Hematopoietic multipotent progenitor cell treated with erythropoietin and hydrocortisone succinate and interleukin-3 and kit ligand, for 15 days (in vitro differentiated cells): ENCODE measurements at places on chromosomes 1 and 21.
A peak's percentile ranks its signal among the peaks of the same experiment; 100 is the strongest.

DNA sequence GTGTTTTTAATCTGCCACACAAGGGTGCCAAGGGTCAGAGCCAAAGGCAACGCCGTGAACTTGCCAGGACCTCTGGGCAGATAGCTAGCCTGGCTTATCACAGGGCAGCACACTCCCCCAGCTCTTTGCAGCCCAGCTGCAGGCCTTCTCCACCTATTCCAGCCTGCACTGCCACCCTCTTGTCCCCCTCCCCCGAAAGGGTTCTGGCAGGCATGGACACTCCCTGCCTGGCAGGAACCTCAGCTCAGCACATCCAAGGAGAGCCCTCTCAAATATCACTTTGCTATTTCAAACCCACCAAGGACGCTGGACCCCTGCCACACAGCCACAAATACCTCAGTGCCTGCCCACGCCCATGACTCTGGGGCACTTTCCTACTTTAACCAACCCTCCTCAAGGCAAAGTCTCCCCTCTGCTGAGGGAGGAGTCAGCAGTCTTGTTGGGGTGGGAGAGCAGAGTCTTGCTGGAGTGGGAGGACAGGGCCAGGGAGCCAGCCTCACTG lies 9.1 kb downstream of the SSBP3 start:
- DNase-seq: peak; percentile 93

- DNase-seq: peak; percentile 6
These were observed 24.6 kb upstream of the CASQ2 start for GRCh38 chr1:115793162-115793561.

GRCh38 chr1:53617382-53617781 lies 121.6 kb downstream of the GLIS1 start:
- no peak for DNase-seq

- DNase-seq: no peak
These were observed 1.9 kb upstream of the IL24 start for GRCh38 chr1:206895325-206895724.

DNA sequence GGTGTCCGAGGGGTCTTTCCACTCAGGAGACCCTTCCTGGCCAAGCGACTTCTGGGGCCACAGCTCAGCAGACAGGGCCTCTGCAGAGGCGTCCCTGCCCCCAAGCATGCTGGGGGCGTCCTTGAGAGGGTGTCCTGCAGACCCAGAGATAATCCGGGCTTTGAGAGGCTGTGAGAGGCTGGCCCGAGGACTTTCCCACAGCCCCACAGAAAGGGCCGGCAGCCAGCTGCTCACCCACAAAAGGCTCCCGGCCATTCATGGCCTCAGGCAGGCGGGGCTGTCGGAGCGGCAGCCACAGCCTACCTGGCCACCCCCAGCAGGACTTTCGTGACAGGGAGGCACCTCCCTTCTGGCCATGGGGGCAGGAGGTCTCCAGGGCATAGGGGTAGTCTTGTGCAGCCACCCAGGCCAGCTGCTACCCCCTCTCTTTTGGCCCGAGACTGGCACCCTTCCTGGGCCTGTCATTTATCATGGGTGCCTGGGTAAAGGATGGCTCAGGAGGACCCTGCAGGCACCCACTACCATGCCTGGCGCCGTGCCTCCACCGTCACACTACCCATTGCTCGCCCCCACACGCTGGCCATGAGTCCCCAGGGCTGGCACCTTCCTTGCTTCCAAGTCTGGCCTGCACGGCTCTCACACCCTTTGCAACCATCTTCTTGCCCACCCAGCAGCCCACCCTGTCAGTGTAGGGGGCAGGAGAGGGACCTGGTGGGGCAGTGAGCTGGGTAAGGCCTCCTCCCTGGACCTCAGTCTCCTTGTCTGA lies 11.1 kb upstream of the TNFRSF14 start:
- no peak for DNase-seq

GRCh38 chr1:12715896-12716437 lies at the start of gene AADACL3:
Gene AADACL3, plus strand, starts transcription at chr1:12716110. Its CDS starts 67 bp downstream, at chr1:12716177.
- no peak for DNase-seq

GRCh38 chr1:3671371-3672180 lies 19.3 kb downstream of the TP73 start:
- DNase-seq: no peak

- DNase-seq: no peak
These were observed 981.7 kb downstream of the TTLL7 start for GRCh38 chr1:83017276-83017675.

DNA sequence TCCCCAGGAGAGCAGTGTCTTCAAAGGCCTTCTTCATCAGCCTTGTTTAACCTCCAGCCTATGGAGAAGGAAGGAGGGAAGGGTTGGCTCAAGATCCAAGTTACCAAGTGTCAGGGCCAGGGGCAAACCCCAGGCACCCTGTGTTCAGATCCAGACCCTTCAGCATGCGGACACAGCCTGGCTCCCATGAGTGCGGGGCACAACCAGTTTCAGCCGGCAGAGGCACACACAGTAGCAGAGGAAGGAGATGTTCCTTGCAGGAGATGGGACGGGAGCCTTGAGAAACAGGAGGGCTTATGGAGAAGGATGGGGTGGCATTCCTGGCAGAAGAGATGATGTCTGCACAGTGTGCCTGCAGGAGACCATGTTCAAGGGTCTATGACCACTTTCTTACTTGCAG lies 161.7 kb upstream of the EDN2 start:
- DNase-seq: no peak

- DNase-seq: peak; percentile 54
These were observed 5.6 kb upstream of the S100A7 start for GRCh38 chr1:153465811-153466636.

DNA sequence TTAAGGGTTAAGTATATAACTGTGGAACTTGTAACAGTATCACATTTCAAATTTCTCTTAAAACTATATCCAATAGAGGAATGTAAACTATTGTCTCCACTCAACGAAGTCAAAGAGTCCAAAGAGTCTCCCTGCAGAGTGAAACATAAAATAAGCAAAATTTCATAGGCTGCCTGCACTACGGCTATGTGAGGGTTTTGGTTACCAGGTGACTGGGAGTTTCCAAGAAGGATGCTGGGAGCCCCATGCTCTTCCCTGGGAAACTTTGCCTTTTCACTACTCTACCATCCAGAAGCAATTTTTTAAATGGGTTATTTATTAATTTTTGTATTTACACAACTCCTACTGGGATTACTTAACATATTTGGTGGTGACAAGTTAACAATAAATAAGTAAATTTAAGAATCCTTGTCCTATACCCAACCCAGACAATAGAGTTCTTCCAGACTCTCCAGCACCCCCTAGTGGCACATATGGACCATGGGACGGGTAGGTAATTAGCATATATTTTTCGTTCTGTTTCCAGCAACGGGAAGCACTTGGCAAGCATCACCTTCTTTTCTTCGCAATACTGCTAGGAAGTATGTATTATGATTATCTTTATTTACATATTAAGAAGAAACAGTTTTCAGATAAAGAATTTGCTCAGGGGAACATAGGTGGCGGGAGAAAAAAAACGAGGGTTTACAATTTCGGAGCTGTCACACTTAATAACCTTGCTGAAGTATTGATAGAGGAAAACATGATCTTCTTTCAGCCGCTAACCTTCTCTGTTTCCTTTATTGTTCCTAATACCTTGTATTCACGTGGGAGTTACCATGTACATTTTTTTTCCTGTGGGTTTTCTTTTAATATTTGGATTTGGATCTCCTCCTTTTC lies 3.5 kb downstream of the FMO2 start:
- peak; percentile 56 for DNase-seq

- DNase-seq: no peak
These were observed 447.4 kb downstream of the CAMTA1 start for GRCh38 chr1:7232441-7233236.

GRCh38 chr1:157181790-157182189 lies 43.6 kb upstream of the ETV3 start:
- DNase-seq: no peak

- no peak for DNase-seq
These were observed 254.8 kb upstream of the VAMP3 start for GRCh38 chr1:7516341-7516740.

DNA sequence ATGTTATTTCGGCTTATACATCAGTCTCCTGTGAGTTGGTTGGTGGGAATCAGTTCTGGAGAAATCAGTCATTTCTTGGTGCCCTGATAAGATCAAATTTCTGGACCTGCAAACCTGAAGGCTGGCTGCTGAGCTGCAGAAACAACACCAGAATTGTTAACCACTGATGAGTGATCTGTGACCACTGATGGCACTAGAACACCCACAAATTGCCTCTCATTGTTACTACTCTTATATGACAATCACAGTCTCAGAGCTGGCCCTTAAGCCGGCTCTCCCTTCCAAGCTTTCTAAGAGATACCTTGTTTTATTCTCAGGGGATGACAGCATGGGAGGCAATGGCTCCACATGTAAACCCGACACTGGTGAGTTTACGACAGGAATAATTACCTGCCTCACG lies 1.9 kb downstream of the C1orf162 start:
- no peak for DNase-seq

DNA sequence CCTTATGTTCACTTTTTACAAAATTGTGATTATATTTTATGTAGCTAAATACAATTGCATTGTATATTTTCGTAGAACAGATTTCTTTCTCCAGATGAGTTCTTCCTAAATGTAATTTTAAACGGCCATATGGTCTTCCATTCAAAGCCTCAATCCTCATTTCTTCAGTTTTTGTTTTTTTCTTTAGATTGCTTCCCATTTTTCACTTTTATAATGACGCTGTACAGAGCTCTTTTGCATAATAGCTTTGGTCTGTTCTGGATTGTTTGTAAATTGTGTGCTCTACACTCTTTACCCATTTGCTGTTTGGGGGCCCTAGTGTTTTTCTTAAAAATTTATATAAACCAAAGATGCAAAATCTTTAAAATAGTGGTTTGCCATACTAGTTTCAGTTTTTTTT lies 27.8 kb downstream of the AVPR1B start:
- no peak for DNase-seq

DNA sequence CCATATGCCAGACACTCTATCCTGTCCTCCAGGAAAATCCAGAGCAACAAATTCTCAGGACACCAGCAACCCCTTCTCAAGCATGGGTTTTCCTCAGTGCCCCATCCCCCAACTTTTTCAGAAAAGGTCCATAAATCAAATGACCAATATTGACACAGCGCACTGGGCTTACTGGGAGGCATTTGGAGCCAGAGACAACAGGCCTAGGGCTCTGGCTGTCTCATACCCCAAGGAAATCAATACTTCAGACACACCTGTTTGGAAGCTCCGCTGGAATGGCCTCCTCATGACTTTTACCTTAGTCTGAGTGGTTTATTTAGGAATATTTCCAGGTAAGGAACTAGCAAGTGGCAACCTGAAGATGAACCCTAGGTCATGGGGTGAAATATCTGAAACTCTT lies 66.9 kb upstream of the TNR start:
- no peak for DNase-seq
